ENCODE measurements at places on chromosomes 5 and 9.

DNA sequence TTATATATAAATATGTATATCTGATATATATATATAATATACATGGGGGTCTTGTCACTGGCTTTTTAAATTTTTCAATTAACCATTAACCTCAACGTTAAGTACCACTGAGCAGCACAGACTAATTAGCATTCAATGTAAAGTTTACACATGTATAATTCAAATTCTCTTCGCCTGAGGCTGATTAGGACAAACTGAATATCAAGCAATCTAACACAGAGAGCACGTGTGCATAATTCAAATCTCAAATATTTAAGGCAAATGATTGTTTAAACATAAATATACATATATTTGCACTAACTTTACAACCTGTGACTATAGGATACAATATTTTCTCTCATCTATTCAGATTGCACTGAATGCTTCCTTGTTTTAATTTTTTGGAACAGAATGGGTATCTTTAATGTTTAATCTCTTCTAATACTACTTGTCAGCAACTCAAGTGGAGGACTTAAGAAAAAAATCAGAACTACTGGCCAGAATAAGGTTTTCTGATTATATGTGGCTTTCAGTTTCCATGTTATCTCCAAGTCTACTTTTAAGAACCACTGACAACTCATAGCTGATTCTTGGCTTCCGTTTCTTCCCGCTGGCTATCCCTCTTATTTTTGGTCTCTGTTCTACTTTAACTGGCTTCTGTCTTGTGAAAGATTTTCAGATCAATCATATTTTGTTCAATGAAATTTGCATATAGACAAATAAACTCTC, 204.8 kb downstream of the MLLT3 start:
- no peak for DNase-seq

GRCh38 chr5:107671742-107672210, 1.0 kb upstream of the EFNA5 start:
- DNase-seq = peak; percentile 27

DNA sequence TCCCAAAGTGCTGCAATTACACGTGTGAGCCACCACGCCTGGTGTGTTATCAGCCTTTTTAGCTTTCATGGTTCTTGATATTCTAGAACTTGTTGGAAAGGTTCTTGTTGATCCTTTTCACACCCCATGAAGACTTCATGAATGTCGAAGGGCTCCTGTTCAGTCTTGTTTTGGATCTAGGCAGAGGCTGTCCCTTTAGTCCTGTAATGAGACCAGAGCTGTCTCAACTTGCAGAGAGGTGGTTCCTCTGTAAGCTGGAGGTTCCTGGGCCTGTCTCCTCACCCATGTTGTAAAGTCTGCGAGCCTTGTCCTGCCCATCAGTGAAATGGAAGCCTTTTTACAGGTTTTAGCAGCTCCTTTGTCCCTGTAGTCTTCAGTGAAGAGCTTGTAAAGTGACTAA, 38.2 kb downstream of the PRRC2B start:
- no peak for DNase-seq

DNA sequence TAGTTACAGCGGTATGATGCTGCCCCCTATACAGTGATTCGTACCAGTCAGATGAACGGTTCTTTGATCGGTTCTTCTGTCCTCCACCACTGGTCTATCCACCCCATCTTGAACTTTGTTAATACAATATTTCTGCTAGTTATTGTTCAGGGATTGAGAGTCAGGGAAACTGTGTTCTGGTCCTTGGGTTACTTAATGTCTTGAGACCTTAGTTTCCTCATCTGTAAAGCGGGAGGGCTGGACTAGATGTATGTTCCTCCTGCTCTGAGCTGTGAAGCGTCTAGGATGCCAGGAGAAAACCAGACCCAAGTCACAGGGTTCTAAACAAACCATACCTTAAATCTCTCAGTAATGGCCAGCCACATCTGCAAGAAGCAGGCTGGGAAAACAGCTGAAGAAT, 1.4 kb upstream of the PIP5K1B start:
- DNase-seq = no peak

DNA sequence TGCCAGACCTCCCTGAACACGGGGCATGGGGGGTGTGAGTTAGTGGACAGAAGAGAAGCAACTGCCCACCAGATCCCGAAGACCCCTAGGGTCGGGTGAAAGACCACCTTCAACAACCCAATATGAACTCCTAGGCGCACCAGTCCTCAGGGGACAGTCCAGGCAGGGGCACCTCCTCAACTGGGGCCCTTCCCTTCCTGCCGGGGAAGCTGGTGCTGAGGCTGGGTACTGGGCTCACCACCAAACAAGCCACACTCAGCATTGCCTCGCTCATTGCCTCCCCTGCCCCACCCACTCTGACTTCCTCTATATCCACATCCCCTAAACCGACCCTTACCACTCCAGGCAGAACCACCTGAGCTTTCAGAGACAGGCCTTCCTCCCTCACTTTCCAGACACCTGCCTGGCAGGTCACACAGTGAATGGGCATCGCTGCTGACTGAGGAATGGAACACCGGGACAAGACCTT, 42.5 kb downstream of the SEMA4D start:
- no peak for DNase-seq

DNA sequence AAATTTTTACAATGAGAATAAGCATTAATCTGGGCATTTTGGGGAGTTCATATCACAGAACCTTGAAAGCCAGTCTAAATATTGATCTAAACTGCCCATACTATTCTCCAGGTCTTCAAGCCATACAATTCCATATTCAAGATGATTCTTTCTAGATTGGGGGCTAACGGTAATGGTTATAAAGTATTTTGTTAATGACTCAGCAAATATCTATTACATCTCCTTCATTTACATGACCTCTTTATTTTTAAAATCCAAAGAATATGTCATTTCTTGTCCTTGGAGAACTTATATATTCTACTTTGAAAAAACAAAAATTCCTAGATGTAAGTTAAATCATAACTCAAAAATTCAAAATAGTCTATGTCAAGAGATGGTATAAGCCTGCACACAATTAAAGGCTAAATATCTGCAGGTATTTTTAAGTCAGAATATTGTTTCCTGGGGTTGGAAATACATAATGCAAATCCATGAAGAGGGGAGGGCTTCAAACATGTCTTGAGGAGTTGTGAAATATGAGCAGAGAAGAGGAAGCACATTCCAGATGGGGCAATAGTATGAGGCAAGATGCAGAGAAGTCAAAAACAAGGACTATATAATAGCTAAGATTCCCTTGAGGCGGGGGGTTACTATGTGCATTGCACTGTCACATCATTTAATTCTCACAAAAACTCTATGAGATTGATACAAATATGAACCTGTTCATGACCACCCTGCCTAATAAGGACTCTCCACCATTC, 526.4 kb downstream of the NR2F1-AS1 start:
- DNase-seq = no peak

DNA sequence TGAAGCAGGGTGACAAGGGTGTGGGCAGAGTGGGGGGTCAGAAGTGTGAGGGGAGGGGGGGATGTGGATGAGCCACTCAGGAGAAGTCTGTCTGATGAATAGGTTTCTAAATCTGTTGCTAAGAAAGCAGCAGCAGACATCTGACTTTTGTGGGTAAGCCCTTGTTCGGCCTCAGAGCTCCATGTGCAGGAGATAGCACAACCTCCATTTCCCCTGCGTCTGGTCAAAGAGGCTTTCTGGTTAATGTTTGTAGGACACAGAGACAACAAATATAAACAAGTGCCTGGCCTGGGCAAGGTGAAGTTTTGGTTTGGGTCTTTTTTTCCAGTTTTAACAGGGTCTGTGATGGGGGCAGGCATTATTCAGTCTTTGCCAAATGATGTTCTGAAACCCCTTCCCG, 57.0 kb upstream of the GNE start:
- DNase-seq = no peak

DNA sequence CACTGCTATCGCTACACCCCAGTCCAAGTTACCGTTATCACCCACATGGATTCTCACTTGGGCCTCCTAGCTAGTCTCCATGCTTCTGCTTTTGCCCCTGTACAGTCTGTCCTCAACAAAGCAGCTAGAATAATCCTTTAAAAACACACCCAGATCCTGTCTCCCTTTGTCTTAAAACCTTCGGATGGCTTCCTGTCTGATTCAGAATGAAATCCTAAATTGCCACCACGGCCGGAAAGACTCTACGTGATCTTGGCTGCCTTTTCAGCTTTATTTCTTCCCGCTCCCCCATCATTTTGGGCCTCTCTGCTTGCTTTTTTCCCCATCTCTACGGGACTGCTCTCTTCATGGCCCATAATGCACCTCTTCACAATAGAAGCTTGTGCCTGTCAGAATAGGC, 33.4 kb downstream of the GDNF start:
- no peak for DNase-seq

DNA sequence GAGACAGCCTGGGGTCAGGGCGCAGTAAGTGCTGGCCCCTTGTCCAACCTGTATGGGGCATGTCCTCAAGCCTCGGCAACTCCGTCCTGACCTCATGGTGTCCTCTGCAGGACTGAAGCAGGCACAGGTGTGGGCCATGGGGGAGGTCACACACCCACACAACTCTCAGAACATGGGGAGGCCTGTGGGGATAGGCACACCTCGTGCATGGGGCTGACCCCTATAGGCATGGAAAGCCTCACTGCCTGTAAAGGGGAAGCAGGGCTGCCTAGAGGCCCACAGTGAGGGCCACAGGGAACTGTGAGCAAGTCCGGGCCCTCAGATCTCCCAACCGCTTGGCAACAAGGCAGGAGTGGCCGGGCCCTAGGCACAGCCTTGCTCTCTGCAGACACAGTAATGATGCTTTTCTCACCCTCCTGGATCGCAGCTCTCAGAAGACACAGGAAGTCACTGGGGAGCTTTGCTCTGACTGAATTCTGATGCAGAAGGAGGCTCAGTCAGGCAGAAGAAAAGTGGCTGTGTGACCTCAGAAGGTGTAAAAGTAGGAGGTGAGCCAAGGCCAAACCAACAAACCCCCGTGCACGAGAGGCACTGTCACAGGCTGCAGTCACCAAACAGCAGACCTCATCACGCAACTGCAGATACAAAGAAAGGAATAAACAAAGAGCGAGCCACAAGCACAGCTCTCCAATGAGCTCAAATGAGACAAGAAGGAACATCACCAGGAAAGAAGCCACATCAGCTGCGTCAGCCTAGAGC, 5.4 kb downstream of the IPPK start:
- DNase-seq = no peak

GRCh38 chr5:21171038-21171437, 1183.0 kb upstream of the CDH18 start:
- no peak for DNase-seq

- DNase-seq = no peak
These were observed 19.2 kb upstream of the NANS start for GRCh38 chr9:98037357-98037756.

DNA sequence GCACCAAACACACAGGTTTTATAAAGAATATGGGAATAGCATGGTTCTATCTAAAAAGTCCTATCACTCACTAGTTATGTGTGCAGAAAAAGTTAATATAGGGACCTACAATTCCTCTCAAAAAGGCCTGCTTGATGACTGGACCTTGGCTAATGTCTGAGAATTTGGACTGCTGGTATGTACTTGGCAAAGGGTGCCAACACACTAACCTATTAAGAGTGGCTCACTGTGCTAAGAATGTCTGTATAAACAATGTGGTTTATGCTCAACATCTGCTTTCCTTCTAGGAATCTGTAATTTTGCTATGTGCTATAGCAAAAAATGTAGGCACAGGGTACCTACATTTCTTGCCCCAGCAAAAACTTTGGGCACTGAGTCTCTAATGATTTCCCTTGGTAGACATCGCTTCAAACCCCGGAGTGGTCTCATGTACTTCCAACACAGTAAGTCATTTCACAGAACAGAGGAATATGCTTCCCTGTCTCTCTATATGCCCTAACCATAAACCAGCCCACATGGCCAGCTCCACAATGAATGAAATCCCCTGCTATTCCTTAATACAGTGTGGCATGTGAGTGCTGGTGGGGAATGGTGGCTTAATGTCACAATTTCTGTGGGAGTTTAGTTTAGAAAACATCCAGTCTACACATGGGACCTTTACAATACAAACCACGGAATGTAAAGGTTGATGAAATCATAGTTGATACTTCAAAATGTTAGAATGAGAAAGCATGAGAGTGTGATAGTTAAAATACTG, 101.7 kb downstream of the UBAP2 start:
- DNase-seq = no peak

- DNase-seq = no peak
These were observed 622.6 kb downstream of the PRR16 start for GRCh38 chr5:121086671-121087070.

DNA sequence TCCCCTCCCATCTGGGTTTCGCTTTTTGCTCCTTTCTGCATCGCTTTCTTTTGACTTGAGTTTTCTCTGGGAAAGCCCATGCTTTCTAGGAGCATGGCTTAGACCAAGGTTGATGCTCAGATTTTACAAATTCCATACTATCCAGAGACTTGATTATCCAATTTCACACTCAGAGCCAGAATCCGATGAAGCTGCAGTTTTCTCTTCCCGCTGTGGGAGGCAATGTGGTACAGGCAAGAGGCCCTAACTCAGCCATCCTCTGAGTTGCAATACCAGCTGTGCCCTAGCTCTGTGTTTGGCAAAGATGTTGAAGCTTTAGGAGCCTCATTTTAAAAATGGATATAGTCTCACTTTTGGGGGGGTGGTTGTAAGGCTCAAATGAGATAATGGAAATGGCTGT, 85.1 kb downstream of the BRINP1 start:
- DNase-seq = peak; percentile 5

- DNase-seq = no peak
These were observed 32.1 kb upstream of the FCN1 start for GRCh38 chr9:134949681-134950385.

- no peak for DNase-seq
These were observed 833 bp downstream of the C5orf24 start for GRCh38 chr5:134846641-134846960.

DNA sequence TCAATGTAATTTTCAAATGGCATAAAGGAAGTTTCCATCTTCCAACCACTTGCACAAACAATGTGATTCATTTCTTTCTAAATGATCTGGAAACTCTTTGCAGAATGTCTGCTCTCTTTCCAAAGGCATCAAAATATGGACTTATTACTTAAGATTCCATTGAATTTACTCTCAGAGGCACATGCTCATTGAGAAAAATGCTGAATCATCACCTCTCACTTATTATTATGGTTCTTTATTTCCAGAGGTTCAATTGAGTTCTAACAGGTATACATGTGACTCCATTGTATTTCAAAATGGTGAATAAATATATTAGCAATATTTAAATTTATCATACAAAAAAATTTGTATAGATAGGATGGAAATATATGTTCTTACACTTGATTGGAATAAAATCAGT, 1140.6 kb downstream of the EFNA5 start:
- DNase-seq = no peak
